ENCODE measurements at places on chromosomes 13 and 19.

- no peak for DNase-seq
Observed at GRCh38 chr19:16584248-16585093, 12.3 kb upstream of the SLC35E1 start.

DNA sequence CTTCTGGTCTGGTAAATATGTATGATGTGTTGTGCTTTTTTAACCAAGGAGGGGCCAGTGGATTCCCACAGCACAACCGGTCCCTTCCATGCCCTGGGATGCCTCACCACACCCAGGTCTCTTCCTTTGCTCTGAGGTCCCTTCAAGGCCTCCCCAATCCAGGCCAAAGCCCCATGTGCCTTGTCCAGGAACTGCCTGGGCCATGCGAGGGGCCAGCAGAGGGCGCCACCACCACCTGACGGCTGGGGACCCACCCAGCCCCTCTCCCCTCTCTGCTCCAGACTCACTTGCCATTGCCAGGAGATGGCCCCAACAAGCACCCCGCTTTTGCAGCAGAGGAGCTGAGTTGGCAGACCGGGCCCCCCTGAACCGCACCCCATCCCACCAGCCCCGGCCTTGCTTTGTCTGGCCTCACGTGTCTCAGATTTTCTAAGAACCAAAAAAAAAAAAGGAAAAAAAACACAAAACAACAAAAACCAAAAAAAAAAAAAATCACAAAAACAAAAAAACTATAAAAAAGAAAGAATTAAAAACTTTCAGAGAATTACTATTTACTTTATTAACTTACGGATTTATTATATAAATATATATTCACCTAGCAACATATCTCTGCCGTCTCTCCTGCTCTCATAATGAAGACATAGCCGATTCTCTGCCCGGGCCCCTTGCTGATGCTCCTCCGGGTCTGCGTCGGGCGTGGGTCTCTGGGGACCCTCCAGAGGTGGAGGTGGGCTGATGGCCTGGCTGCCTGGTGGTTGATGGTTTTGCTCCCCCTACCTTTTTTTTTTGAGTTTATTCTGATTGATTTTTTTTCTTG lies 14.4 kb downstream of the CAPN12 start:
- peak; percentile 65 for DNase-seq

GRCh38 chr13:38755793-38756192 lies 68.9 kb downstream of the FREM2 start:
- DNase-seq, result no peak

DNA sequence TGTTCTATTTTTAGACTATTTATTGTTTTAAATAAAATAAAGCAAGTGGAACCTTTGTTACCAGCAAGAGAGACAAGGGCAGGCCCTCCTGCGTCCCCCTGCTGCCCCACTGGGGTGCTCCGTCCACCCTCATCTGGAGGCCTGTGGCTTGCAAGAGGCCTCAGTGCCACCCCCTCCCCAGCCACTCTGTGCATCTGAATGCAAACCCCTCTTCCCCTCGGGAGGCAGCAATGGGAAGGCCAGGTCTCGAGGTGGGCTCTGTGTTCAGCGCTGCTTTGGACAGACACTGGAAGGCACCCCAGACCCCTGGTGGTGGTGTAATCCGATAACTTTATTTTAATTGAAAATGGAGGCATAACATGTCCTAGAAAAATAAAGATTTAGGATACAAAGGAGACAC lies 4.6 kb downstream of the SIX5 start:
- DNase-seq, result no peak

DNA sequence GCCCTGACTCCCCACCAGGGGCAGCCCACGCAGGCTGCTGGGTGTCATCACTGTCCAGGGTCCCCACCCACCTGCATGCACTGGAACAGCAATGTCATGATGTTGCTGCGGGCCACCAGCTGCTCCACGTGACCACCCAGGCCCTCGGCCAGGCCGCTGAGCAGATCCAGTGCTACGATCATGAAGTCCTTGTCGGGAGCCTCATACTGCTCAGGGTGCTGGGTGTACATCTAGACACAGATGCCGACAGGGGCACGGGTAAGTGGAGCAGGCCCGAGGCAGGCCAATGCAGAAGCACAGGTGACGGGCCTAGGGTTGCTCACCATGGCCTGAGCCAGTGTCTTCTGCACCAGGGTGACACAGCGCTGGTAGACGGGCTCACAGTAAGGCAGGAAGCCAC lies 8.7 kb upstream of the FBXW9 start:
- no peak for DNase-seq

- no peak for DNase-seq
Observed at GRCh38 chr13:32173881-32174280, 141.3 kb downstream of the ZAR1L start.

- DNase-seq, result no peak
Observed at GRCh38 chr13:112790735-112791641, 101.2 kb downstream of the ATP11A start.

DNA sequence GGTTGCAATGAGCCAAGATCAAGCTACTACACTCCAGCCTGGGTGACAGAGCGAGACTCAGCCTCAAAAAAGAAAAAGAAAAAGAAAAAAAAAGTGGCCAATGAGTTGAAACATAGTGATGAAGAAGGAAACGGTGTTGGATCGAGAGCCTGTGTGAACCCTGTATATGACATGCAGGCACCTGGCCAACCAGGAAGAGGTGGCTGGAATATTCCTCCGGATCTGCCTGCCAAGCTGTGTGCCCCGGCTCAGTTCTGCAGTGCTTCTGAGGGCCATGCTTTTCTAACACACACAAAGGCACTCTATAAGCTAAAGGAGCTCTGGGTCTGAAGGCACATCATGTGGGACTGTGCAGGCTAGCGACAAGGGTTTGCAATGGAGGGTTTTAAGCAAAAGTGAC lies 3.7 kb upstream of the ZNF444 start:
- no peak for DNase-seq

- no peak for DNase-seq
Observed at GRCh38 chr13:110923777-110924638, 9.1 kb upstream of the ANKRD10 start.

Measured in RWPE2 (cell line).